NCI-H1930 (cell line): ENCODE measurements at places on chromosomes 16 and 17.

DNA sequence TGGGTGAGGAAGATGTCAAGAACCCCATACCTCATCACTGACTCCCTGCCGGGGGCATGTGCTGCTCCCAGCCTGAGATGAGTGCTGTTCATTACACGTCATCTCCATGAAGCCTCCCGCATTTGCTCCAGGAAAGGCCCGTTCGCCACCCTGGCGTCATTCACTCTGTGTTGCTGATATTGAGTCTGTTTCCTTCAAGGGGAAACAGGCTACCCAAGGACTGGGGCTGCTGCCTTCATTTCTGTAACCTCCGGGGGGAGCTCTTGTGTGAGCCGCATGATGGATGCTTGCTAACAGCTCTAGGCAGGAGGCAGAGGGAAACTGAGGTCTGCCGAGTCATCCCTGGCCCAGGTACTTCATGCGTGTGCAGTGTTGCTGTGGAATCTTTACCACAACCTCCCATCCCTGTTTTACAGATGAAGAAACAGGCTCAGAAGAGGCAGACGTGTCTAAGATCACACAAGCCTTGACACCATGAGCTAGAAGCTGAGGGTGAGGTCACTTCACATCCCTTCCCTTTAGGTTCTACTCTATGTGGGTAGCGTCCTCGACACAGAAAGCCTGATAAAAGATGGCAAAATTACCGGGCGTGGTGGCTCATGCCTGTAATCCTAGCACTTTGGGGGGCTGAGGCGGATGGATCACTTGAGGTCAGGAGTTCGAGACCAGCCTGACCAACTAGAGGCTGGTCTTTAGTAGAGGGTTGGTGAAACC is 3.5 kb upstream of the ARMC5 start:
- DNase-seq: no peak

DNA sequence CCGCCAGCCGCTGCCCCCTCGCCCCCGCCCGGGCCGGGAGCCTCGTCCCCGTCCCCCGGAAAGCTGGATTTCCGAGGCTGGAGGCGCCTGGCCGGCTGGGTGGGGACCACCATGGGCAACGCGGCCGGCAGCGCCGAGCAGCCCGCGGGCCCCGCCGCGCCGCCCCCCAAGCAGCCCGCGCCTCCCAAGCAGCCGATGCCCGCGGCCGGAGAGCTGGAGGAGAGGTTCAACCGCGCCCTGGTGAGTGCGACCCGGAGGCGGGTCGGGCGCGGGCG is 266 bp downstream of the FMNL1 start:
- no peak for DNase-seq

- no peak for DNase-seq
Observed at GRCh38 chr17:75241996-75242460, 19.4 kb downstream of the GGA3 start.

DNA sequence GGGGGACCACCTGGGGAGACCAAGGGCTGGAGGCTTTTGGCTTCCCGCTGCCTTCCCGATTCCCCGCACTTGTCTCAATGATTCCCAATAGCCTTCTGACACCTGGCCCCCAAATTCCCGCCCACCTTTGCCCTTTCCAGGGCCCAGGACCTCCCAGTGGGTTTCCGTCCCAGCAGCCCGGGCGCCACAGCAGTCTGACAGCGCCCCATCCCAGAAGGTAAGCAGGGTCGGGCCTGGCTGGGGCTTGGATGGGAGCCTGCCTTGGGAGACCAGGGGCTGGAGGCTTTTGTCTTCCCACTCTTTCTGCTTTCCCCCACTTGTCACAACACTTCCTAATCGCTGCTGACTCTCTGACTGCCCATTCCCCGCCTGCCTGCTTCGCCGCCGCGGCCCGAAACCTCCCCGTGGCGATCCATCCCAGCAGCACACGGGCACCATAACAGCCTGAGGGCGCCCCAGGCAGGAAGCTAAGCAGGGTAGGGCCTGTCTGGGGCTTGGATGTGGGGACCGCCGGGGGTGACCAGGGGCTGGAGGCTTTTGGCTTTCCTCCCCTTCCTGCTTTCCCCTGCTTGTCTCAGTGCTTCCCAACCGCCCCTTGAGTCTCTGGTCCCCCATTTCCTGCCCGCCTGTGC is 2289.3 kb downstream of the TP53TG3F start:
- no peak for DNase-seq

DNA sequence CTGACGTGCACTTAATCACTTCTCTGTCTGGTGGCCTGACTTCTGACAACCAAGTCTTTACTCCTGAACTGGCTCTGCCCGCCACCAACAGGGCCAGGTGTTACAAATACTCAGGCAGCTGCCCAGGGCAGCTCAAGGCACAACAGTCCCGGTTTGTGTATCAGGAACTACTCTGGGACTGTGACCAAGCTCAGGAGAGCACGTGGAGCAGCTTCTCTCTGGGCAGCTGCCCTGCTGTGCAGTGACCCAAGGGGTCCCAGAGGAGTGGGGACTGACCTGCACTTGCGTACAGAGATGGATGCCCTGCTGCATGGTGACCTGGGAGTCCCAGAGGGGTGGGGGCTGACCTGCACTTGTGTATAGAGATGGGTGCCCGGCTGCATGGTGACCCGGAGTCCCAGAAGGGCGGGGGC is 21.9 kb downstream of the LITAFD start:
- DNase-seq: no peak

- no peak for DNase-seq
Observed at GRCh38 chr16:52727441-52727840, 180.5 kb upstream of the TOX3 start.

DNA sequence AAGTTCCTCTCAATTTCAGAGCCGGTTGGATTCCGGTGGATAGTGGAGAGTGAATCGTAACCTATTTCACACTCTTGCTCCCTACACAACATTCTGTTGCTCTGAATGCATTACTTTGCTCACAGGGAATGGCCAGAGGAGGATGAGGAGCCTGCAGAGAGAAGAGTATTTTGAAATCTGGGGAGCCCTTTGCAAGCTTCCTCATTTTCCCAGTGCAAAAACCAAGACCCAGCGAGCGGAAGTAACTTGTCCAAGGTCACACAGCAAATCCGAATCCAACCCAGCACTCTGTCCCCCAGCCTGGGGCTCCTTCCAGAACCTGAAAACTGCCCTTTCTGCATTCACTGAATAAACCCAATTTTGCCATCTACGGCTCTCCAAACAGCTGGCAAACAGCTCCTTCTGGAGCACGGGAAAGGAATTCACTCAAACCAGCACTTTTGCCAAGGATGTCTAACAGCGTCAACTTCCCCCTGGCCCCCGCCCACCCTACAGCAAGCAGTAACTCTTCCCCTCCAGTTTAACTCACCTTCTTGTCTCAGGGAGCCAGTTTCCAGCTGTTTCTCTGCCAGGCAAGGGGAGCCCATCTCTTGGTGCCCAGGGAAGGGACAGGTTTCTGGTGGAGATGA is 557 bp downstream of the KCNG4 start:
- no peak for DNase-seq

GRCh38 chr16:61926766-61927165 is 109.5 kb downstream of the CDH8 start:
- peak; percentile 84 for DNase-seq

GRCh38 chr17:59839651-59840328 is 53.0 kb downstream of the TUBD1 start:
- DNase-seq: no peak

DNA sequence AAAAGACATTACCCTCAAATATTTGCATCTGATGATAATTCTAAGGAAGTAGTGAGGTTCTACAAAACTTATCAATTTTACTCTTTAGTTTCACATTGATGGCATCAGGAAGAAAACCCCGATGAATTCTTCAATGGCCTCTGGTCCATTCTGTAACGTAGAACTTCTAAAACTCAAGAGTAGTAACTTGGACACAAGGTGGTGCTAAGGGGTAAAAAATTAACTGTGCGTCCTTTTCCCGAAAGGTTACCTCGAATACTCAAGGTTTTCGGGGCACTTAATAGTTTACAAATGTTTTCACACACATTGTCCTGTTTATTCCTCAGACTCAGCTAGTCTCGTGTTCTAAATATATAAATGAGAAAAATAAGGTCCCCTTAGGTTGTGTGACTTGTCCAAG is 517.3 kb upstream of the ZFHX3 start:
- DNase-seq: no peak
